ENCODE measurements at places on chromosomes 6 and 20.

GRCh38 chr20:43993560-43993959, 78.9 kb downstream of the TOX2 start:
- no peak for DNase-seq

DNA sequence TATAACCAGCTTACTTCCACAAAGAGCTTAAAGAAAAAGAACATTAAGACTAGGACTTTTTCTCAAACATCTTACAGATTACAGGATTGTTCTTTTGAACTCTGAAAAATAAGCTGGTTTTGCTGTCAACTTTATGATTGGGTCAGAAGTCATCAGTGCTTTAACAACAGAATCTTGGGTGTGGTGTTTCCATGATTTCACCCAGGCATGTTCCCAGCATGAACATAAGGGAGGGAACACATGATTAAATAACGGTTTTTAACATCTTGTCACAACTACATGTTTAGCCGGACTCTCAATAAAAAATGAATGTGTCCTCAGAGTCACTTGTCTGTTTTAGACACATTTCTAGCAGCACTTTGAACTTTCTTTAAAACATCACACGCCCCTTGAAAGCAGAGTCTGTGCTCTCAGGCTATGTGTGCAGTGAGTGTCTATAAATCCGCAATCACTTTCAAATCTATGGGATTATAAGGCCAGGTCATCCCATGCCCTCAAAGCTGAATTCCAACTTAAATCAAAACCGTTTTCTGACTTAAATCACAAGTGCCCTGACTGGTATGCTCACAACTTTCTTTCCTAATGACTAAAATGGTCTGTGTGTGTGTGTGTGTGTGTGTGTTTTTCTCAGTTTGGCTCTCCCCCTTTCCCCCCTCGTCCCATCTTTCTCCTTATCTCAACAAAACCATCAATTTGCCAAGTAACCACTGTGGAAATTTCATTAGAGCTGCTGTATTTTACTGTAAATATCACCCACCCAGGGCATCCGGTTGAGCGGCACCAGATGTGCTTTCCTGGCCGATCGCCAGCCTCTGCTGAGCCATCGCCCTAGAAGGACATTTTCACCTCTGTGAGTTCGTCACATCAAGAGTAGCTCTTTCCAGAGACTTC, 216.8 kb upstream of the DTNBP1 start:
- DNase-seq = peak; percentile 46

DNA sequence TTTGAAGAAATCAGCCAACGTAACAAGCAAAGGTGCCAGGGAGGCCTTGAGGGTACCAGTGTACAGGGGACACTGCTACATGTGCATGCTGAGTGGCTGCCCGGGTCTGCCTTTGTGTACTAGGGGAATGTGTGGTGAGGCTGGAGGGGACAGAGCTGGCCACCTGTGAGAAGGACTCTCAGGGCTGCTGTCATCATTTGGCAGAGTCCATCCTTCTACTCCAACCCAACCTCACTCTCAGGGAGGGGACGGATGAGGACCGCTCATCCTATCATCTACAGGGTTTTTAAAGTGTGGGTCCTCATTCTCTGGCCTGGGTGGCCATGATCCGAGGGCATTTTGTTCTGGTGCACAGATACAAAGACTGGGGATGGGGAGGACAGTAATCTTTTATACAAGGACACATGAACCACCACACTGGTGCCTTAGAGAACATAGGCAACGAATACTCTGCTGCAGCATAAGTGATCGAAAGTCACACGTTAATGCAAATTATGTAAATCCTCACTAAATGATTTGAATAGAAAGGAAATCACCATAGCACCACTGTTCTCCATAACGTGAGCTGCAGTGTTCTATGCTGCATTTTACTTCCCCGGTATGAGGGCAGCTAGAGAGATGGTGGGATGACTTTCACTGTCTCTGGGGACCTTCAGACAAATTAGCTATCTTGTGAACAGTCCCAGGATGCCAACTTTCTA, 181.4 kb downstream of the GMPR start:
- no peak for DNase-seq

GRCh38 chr6:53466257-53466656, 78.6 kb downstream of the GCLC start:
- DNase-seq = no peak

DNA sequence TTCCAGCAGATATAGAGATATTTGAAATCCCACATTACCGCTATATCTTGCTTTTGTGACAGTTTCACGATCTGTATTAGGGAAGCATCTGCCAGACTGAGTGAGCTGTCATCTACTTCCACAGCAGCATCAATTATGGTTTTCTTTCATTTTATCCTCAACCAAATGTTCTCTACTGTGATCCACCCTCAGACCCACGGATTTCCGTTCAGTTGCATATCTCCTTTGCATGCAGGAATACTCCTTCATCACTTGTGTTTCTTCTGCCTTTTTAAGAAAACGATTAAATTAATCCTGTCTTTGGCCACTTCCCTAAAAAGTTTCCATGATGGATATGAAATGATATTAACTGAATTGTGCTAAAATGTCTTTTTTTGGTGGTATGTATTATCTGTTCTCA, 262.1 kb upstream of the ADGRB3 start:
- no peak for DNase-seq

GRCh38 chr20:57881466-57882385, 171.9 kb upstream of the PMEPA1 start:
- DNase-seq = no peak

- DNase-seq = no peak
Measured at GRCh38 chr20:11845340-11845739, 72.4 kb upstream of the BTBD3 start.

Data from tibial nerve (tissue), 4 donors.